ENCODE measurements at places on chromosomes 6 and 20.

DNA sequence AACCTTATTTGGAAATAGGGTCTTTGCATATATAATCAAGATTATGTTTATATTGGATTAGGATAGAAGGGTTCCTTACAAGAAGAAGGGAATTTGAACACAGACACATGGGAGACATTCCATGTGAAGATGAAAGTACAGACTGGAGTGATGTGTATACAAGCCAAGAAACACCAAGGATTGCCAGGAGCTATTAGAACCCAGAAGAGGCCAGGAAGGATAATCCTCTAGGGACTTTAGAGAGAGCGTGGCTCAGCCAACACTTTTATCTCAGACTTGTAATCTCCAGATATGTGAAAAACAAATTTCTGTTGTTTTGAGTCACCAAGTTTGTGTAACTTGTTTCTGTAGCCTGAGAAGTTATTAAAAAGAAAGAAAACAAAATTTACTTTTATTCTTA is 1173.9 kb upstream of the CITED2 start:
- no peak for DNase-seq

- DNase-seq: no peak
These were observed 455.9 kb upstream of the MARCKS start for GRCh38 chr6:113401231-113401630.

GRCh38 chr6:62980724-62981123 is 230.5 kb upstream of the FKBP1C start:
- DNase-seq: no peak

GRCh38 chr20:7571521-7572055 is 368.7 kb downstream of the HAO1 start:
- DNase-seq: no peak

DNA sequence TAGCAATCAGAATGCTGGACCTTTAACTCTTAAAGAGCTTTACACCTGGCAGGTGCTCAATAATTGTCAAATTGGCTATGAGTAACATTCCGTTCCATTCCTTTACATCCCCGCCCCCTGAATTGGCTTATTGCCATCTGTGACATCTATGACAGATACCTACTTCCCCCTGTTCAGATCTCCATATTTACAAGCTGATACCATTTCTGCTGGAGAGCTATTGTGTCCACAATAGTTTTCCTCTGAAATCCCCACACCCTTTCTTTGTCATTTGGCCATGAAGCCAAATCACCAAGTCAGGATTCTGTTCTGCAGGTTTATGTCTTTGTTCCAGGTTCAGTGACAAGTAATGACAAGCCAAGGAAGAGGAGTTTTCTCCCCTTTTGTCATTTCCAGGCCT is 3.2 kb downstream of the CDH26 start:
- no peak for DNase-seq

GRCh38 chr20:41510224-41510623 is 108.0 kb downstream of the CHD6 start:
- DNase-seq: no peak

DNA sequence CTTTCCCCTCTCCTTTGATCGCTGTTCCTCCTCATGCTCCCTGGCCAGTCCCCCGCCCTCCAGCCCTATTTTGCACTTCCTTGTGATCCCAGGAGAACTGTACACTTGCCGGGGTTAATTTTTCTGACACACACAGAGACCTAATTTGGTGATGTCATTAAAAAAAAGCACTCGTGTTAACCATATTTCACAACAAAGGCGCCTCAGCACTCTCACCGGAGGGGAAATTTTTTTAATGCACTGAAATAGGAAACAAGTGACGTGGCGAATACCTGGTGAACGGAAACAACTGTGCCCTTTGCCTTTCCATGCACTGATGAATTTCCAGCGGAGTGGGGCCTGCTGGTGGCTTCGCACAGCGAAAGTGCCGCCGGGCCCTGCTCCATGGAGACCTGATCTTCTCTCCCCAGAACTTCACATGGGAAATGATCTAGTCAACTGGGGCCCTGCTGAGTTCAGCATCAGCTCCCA is 53.9 kb upstream of the TAGAP start:
- DNase-seq: no peak

DNA sequence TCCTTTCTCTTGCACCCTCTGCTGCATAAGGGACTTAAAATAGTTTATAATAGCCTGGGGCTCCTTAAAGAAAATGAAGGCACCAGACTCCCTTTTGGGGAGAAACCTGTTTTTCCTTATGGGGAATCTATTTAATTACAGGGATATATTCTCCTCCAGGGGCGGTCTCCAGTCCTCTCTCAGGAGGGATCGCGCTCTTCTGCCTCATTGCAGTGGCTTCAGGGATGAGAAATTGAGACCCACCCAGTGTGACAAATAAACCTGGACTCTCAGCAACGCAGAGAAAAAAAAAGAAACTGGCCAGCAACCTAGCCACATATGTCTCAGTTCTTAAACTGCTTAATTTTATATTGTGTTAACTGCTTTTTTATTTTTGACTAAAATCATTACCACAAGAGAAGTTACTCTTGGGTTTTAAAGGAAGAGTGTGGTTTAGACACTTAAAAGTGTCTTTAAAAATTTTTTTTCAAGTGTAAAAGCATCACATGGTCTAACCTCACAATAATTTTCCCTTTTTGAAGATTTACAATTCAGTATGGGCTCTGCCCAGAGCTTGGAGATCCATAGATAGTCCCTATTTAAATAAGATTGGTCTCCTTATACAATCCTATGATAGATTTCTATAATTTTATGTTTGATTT is 11.7 kb upstream of the GOPC start:
- peak; percentile 50 for DNase-seq

- DNase-seq: no peak
These were observed 50.6 kb downstream of the FUT9 start for GRCh38 chr6:96066376-96066775.

- DNase-seq: peak; percentile 96
These were observed 213.0 kb upstream of the CITED2 start for GRCh38 chr6:139587469-139587868.

DNA sequence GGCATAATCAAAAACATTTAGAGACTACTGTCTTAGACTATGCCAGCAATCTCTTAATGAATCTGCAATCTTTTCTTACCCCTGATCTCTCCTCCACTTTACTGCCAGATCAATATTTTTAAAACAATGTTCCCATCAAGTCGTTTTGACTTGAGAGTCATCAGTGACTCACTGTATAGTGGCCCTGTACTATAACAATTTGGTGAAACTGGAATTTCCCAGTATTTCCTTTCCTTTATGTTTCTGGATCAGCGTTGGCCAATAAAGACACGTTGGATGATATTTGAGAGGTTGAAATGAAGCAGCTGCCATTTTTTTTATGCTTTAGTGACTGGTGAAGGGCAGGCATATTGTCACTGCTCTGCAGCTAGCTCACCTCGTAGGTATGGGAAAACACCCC is 10.1 kb upstream of the SMIM13 start:
- DNase-seq: peak; percentile 74

DNA sequence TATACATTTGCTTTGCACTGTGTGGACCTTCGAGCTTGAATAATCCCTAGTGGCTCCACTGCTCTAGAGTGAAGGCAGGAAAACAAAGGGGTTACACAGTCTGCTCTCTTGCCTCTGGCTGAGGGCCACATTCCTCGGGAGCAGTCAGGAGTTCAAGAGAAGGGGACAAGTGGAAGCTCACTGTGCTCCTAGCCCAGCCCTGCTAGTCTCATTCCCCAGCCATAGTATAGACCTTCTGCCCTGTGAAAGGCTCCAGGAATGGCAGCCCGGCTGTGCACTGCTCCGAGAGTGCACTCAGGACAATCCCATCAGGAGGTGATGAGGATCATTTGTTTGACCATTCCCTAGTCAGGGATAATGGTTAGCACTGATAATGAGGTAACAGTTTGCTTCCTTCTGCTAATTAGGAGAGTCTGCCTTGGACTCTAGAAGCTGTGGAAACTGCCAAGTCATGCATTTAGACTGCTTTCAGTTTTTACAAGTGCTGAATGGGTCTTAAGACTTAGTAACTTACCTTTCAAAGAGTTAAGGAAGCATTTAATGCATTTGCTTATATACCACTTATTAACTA is 8.5 kb downstream of the IYD start:
- no peak for DNase-seq

DNA sequence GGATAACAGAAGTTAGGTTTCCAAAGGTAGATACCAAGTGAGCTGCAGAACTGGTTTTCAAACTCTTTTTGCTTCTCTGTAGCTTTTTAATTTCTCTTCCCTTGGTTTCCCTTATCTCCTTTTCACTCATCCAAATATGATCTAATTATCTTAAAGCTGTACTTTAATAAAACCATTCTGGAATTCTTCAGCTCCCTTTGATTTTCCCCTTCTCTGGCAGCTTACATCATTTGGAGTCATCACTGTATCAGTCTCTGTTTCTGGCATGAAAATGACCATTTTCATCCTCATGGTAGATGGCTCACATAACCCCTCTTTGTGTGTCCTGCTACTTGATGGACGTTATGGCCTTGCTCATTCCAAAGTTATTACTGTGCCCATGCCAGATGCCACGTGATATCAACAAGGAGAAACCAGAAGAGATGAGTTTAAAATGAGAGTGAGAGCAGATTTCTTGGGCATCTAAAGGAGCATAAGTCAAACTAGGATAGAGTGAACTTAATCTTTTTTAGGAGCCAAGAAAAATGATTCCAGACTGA is 620.2 kb downstream of the QKI start:
- peak; percentile 30 for DNase-seq

- no peak for DNase-seq
These were observed 43.6 kb downstream of the ADGRF1 start for GRCh38 chr6:46998436-46999017.

DNA sequence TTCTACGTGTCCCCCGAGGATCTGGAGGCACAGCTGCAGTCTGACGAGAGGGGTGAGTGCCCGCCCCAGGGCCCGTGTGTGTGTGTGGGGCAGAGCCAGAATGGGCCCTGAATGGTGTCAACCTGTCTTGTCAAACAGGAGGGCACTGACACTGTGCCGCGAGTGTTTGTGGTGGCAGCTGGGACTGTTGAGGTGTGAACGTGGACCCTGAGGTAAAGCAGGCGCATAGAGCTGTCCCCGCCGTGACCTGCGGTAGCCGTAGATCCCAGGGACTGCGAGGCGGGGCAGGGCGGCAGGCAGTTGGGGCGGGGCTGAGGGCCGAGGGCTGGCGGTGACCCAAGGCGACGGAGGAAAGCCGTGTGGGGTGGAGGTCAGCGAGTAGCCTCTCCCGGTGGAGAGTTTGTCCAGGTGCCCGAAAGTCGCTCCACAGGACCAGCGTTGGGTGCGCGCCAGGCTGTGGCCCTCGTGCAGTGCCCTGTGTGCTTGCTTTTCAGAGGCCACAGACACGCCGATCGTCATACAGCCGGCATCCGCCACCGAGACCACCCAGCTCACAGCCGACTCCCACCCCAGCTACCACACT is 25.2 kb downstream of the UCKL1 start:
- DNase-seq: no peak

DNA sequence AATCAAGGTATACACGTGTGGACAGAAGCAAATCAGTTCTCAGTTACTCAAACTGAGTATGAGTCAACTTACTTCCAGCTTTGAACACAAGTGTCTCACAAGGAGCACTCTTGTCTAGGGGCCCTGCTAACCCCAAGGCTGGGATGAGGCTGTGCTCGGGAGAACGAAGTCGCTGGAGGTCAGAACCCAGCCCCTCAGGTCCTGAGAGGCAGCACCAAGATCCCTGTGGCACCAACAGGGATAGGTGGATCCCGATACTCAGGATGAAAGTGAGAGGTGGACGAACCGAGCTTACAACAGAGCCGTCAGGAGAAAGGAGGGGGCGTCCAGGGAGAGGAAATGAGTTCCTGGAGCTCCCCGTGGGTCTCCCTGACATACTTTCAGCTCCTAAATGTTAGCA is 85.7 kb downstream of the GINS1 start:
- DNase-seq: no peak

DNA sequence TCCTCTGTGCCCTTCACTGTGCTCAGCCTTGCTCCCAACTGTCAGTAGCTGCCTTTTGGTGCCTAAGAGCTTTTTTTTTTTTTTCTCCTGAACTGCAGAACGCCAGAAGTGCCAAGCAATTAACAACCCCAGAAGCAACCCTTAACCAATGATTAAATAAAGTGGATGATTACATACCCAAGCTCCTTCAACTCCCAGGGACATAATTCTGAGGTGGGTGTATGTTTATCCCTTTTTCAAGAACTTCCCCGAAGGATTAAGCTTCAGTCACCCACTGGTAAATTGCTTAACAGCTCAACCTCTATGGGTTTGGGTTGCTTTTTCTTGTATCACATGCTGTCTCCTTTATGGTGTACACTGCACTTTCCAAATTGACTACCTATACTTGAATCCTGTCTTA is 41.1 kb downstream of the KLHL31 start:
- no peak for DNase-seq

GRCh38 chr20:63128956-63129355 is 87.0 kb downstream of the YTHDF1 start:
- no peak for DNase-seq

DNA sequence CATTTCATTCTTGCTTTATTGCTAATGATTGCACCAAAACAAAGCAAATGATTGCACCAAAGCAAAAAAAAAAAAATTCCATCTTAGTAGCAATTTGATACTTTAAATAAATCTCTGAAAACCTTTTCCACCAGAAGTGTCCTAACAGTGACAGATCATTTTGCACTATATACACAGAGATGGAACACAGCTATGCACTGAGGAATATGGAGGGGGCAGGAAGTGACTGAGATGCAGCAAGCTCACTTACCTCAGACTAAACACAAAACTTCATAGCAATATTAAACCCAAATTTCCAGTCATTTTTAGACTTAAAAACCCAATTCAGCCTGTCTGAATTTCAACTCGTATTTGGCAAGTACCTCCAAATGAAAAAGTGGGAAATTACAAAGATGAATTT is 41.2 kb downstream of the HIVEP2 start:
- peak; percentile 68 for DNase-seq

GRCh38 chr6:158620963-158621693 is 23.4 kb downstream of the DYNLT1 start:
- DNase-seq: no peak

DNA sequence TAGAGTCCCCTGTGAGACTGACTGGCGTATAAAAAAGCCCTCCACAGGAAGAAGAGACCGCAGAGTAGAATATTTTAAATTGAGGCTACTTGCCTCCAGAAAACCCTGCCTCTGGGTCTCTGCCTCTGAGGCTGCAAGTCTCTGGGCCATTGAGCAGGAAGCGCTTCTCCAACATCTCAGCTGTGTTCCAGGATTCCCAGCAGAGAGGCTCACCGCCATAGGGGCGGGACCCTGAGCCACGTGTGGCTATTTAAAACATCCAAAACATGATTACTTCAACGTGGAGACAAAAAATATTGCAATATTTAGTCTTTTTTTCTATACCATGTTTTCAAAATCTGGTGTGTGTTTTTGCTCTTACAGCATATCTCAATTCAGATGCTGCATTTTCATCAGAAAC is 59.4 kb downstream of the GNAS-AS1 start:
- DNase-seq: no peak
